ENCODE measurements at places on chromosomes 4 and X.

- DNase-seq: no peak
Observed at GRCh38 chr4:7647186-7647585, 212.5 kb upstream of the PSAPL1 start.

- DNase-seq: no peak
Observed at GRCh38 chr4:106495476-106495875, 126.9 kb upstream of the GIMD1 start.

GRCh38 chrX:48569958-48570357 lies 4.3 kb upstream of the RBM3 start:
- DNase-seq: no peak

DNA sequence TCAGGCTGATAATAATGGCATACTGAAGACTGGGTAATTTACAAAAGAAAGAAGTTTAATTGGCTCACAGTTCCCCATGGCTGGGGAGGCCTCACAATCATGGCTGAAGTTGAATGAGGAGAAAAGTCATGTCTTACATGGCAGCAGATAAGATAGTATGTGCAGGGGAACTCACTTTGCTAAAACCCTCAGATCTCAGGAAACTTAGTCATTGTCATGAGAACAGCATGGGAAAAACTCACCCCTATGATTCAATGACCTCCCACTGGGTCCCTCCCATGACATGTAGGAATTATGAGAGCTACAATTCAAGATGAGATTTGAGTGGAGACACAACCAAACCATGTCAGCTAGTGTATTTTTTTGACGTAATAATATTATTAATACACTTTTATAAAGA lies 149.8 kb upstream of the BOD1L1 start:
- no peak for DNase-seq

GRCh38 chr4:139522457-139522856 lies 33.6 kb downstream of the SETD7 start:
- no peak for DNase-seq

DNA sequence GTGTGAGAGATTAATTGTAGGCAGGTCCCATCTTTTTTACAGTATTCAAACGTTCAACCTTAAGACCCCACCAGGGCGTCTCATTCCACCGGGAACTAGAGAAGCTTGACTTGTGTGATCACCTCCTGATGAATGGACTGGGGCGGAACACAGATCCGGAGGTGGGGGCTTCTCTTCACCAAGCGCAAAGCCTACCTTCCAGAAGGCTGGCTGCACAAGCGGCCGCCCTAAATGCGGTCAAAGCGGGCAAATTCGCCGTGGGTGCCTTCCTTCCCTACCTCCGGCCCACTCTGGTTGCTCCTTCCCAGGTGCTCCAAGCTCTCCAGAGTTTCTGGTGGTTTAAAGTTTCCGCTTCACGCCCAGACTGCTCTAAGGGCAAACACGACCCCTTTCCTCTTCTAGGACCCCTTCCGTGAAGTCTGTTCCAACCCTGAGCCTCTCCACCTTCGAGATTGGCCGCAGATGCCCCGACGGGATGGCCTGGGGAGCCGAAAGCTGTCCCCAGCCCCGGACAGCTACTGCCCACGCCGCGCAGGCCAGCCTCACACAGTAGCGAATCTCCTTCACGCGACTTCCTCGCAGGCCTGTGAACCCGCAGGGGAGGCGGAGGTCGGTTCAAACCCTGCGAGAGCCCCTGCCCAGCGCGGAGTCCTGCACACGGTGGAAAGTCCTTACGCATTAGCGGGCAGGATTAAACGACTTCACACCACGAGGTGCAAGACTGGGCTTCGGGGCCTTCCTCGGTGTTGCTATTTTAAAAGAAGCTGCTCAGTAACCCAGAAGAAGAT lies 1.6 kb upstream of the WWC2 start:
- no peak for DNase-seq

All from amniotic stem cell (primary cell).